Stimulated activated CD4-positive, alpha-beta T cell treated with anti-CD3 and anti-CD28 coated beads, Interleukin-15, amount 100 ng/mL, for 24 hours (primary cell): ENCODE measurements at places on chromosomes 7 and 10.
A peak's percentile ranks its signal among the peaks of the same experiment; 100 is the strongest.

DNA sequence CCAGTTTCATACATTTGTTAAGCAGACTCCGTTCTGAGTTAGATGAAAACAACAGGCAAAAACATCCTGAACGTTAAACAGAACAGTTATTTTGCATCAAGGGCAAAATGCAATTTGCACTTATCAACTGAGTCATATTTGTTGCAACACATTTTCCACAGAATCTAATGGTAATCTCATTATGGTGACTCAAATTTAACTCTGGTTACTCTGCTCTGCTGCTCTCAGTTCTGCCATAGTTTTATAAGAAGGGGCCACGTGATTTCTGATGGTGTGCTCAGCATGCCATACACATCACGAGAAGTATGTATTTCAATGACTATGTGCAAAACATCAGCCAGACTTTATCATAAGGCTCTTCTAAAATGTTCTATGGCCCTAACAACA lies 148.8 kb downstream of the CHCHD3 start:
- peak; percentile 7 for DNase-seq

DNA sequence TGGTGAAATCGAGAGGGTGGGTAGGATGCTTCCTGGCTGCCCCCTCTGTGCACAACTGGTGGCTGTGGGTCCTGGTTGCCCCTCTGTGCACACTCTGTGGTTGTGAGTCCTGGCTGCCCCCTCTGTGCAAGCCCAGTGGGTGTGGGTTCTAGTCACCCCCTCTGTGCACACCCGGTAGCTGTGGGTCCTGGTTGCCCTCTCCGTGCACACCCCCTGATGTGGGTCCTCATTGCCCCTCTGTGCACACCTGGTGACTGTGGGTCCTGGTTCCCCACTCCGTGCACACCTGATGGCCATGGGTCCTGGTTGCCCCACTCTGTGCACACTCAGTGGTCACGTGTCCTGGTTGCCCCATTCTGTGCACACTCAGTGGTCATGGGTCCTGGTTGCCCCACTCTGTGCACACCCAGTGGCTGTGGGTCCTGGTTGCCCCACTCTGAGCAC lies 20.3 kb upstream of the RET start:
- DNase-seq: no peak

- DNase-seq: no peak
Measured at GRCh38 chr7:156038345-156038744, 226.1 kb upstream of the SHH start.

DNA sequence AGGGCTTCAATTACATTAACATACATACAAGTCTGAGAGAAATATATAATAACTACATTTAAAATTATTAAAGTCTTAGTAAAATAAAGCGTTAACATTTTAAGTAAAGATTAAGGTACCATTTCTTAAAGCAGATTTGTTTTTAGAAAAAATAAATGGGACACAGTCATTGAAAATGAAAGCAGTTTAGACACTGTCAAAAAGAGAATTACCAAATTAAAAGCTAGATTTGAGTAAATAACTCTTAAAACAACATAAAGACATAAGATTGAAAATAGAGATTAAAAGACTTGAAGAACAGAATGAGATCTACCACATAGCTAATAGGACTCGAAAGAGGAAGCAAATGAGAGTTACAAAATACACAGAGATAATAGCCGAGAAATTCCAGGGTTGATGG lies 562.2 kb upstream of the FOXK1 start:
- no peak for DNase-seq

DNA sequence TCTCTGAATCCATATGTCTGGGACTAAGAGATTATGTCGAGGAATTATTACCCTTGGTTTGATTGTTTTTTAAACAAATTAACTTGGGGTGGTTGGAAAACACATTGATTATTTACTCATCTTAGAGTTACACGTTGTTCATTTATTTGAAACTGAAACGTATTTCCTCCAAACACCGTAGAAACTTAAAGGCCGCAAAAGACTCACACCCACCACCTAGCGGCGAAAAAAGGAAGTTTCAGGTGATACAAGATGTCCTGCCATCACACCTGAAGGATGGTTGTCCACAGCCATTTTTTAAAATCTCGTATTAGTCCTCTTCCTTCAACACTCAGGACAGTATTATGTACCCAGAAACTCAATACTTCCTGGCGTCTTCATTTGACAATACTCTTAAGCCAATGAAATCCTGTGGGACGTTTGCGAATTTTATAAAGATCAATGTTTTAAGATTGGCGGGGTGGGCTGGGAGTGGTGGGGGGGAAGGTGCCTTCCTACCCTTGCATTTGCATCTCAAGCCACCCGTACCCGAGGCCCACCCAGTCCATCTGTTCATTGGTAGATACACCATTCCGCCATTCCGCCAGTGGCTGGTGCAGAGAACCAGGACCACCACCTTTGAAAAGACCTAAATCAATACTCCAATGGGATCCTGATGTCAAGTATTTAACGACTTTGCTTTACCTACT lies 1.4 kb upstream of the LCOR start:
- peak; percentile 85 for DNase-seq

DNA sequence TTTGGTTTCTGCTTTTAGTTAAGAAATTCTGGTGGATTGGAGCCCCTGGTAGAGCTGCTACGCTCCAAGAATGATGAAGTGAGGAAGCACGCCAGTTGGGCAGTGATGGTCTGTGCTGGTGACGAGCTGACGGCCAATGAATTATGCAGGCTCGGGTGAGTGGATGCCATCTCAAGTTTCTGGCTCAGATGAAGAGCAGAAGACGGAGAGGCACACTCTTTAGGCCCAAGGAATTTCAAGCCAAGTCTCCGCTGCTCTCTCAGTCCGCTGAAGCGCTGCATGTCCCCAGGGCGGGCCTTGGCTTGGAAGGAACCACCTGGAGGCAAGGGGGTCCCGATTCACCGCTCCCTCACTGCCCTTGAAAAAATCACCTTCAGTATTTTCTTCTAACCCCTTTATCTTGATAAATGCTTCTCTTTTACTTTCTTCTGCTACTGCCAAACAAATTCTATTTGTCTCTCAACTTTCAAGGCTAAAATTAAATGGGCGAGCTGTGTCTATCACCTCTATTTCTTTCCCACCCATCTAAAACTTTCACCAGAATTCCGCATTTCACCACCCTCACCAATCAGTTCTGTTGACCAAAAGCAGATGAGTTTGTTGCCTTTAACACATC lies 74.2 kb downstream of the ARMC3 start:
- DNase-seq: no peak

GRCh38 chr7:120724448-120724847 lies 133.5 kb downstream of the TSPAN12 start:
- DNase-seq: no peak

DNA sequence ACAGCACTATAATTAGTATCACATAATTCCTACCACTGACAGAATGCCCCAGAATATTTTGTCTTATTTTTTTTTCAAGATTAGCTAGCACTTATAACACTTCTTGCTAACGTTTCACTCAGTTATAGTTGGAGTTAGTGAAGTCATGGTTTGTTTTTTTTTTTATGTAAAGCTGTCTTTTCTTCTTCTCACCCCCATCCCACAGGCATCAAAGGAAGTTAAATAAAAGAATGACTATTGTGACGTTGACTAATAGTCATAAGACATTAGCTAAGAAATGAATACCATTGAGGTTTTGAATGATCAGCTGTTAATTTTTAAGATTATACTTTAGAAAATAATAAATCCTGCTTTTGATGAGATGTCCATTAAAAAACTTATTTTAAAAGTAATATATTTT lies 498.3 kb downstream of the GFRA1 start:
- DNase-seq: no peak

GRCh38 chr7:82224529-82224928 lies 219.0 kb downstream of the CACNA2D1 start:
- no peak for DNase-seq

- DNase-seq: no peak
Measured at GRCh38 chr10:46216836-46217751, 69.7 kb upstream of the ANTXRL start.

GRCh38 chr10:99339077-99339476 lies 9.9 kb downstream of the CNNM1 start:
- DNase-seq: no peak

DNA sequence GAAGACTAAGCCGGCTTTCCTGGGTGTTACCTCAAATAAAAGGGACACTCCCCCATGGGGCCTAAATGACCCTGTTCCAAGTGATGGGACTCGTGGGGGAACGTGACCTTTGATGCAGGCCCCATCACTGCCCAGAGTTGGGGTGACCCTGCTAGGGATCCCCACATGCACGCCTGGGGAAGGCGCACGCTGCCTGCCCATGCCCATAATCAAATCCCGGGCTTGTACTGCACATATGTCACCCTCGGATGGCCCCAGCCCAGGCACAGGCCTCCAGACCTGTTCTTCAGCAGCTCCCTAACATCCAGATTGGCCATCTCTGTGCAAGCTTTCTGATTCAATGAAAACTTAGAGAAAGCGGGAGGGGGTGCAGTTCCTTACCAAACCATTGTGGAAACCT lies 14.7 kb downstream of the EBF3 start:
- no peak for DNase-seq

DNA sequence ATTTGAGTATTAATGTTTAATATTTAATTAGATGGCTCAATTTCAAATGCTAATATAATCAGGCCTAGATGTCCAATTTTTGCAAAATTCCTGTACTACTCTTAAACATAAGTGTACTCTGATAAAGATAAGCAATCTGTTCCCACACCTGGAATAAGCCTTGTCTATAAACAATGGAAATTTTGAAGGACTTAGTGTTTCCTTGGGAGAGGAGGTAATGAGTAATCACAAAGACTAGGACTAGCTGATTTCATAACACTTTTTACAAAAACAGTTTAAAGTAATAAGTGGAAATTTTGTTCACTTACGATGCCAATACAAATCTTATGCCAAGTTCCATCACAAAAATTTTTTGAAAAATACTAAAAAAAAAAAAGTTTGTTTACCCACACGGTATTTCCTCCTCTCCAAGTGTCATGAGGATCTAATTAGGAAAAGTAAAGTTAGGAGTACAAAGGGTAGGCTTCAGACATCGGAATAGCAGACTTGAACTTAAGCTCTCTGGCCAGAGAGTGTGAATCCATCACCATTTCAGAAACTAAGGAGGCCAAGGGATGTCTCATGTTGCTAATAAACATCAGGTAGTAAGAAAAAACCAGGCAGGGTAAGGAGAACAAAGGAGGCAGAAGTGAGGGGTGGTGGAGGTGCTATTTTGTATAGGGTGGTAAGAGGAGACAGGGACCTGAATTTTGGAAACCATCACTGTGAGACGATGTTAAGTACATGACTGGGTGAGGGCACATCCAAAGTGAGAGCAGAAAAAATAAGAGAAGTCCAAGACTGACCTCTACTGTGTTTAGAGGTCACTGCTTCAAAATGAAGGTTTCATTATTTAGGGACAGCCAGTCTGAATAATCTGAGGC lies 61.3 kb downstream of the RAPGEF5 start:
- DNase-seq: no peak

DNA sequence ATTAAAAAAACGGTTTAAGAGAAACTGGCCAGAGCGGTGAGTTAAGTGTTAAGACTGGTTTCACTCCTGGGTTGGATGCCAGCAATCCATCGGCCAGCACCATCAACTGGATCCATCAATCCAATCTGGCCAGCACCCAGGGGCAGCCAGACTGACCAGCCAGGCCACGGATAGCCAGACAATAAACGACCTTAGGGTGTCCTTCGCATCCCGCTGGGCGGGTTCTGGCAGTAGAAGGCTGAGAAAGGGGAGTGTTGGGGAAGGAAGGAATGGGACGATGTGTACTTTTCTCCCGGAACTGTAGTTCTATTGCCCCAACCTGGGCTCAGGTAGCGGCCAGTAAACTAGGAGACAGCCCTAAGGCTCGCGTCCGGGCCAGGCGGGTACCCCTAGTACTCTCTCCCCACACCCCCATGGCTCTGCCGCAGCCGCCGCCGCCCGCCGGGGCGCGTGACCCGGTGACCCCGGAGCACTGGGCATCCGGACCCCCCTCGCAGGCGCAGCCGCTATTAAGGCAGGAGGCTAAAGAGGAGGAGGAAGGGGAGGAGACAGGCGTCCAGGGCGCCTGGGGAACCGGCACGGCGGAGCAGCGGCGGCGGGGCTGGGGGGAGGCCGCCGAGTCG lies at the start of gene CASD1:
Gene CASD1, plus strand, starts transcription at position 546 of the 623 bp plus-strand sequence. CDS start 276 bp downstream, outside the sequence.
- peak; percentile 73 for DNase-seq

- DNase-seq: no peak
Measured at GRCh38 chr10:35517431-35518181, 87.5 kb upstream of the GJD4 start.

DNA sequence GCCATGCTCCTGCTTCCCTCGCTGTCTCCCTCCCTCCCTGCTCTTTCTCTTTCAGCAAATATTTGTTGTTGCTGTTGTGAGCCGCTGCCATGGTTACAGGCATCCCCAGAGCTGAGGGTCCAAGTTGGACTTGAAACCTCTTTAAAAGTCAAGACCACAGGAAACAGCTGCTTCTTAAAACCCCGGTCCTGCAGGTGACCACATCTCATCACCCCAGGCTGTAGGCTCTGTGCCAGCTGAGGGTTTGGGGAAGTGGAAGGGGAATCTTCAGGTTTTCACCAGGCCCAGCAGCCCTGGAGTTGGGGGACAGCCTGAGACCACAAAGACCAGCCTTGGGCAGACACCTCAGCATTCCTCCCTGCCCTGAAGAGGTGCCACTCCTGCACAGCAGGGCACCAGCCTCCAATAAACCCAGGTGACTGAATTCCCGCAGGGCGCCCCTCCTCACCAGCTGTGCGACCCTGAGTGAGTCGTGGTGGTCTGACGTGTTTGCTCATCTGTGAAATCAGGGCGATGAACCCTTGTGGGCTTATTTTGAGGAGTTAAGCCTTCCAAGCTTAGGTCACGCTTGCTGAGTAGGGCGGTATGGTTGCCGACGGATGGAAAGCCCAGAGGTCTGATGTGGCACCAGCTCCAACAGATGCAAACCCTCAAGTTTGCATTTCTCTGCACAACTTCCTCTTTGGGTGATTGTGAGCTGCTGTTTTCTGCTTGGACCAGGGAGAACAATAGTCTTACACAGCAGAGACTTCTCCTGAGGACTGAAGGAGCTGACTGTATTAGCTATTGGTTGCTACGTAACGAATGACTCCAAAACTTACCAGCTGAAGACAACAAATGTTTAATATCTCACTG lies 24.8 kb downstream of the NPTX2 start:
- DNase-seq: no peak

DNA sequence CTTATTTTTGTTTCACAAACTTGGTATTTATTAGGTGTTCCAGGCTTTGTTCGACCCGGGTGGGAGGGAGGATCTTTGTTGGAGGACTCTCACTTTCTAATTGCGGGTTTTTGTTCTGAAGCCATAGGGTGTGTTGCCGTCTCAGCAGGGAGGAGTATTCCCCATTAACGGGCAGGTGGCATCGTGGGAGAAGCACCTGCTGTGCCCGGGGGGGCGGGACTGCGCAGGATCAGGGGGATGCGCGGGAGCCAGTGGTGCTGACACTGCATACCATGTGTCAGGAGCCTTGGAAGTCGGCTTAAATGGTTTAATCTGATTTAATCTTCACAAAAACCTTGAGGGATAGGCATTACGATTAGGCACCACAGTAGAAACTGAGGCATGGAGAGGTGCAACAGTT lies 113.0 kb downstream of the MGMT start:
- no peak for DNase-seq
